NCI-H2107 (cell line): ENCODE measurements at places on chromosomes 7 and 10.

GRCh38 chr10:128863411-128863810 is 603.6 kb upstream of the MGMT start:
- no peak for DNase-seq

DNA sequence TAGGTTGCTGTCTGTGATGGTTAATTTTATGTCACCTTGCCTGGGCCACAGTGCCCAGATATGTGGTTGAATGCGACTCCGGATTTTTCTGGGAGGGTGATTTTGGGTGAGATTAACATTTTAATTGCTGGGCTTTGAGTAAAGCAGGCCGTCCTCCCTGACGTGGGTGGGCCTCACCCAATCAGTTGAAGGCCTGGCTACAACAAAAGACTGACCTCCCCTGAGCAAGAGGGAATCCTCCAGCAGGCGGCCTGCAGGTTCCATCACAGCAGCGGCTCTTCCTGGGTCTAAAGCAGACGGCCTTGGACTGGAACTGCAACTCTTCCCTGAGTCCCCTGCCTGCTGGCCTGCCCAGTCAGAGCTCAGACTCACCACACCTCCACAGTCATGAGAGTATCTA is 114.2 kb downstream of the SFMBT2 start:
- DNase-seq: no peak

GRCh38 chr7:132418840-132419239 is 157.4 kb downstream of the PLXNA4 start:
- no peak for DNase-seq

GRCh38 chr10:107687701-107688100 is 523.2 kb upstream of the SORCS1 start:
- DNase-seq: no peak

- DNase-seq: no peak
Measured at GRCh38 chr10:132840698-132841614, 55.0 kb upstream of the NKX6-2 start.
